ENCODE measurements at places on chromosomes 7 and 10. TPM values are rescaled to one million over a fixed set of nuclear protein-coding genes. Genes with fewer than 3 reads are reported as not detected.

Gene LBX1
- not detected for total RNA-seq

Gene GPER1
- total RNA-seq: 7.6 TPM

Gene CDH23
- 0.31 TPM for total RNA-seq

Gene CCNJ
- total RNA-seq: 1.2 TPM

Gene FBXW4
- 12.8 TPM for total RNA-seq

Gene IGF2BP3
- 17.7 TPM for total RNA-seq

All from cardiac ventricle fibroblast (primary cell).